ENCODE measurements at places on chromosomes 6 and 20.

GRCh38 chr6:19395316-19395715 lies 441.9 kb upstream of the ID4 start:
- no peak for DNase-seq

- no peak for DNase-seq
Measured at GRCh38 chr6:75463061-75463460, 30.5 kb downstream of the FILIP1 start.

- DNase-seq, result no peak
Measured at GRCh38 chr6:135994857-135995544, 143.5 kb downstream of the PDE7B start.

- DNase-seq, result no peak
Measured at GRCh38 chr6:106913111-106913510, 61.4 kb downstream of the CD24 start.

- DNase-seq, result no peak
Measured at GRCh38 chr6:142884214-142885035, 60.6 kb downstream of the HIVEP2 start.

GRCh38 chr20:35739294-35740163 lies 2.5 kb downstream of the RBM39 start:
- no peak for DNase-seq

DNA sequence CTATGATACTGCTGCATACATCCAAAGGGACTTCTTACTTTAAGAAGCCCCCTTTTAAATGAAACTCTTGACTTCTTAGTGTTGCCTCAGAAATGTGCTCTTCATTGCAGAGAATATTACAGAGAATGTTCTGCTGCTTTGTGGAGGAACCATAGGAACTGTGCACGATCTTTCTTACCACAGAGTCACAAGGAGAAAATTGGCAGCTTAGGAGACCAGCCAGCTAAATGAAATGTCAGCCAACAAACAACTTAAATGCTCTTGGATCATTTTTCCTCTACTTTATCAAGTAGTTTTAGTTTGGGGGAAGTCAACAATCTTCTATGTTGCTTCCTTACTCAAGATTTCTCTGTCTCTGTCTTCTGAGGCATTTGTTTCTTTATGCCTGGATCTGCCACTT lies 125.9 kb upstream of the MLIP start:
- DNase-seq, result no peak

- DNase-seq, result no peak
Measured at GRCh38 chr6:166604911-166605310, 18.4 kb upstream of the RAMACL start.

DNA sequence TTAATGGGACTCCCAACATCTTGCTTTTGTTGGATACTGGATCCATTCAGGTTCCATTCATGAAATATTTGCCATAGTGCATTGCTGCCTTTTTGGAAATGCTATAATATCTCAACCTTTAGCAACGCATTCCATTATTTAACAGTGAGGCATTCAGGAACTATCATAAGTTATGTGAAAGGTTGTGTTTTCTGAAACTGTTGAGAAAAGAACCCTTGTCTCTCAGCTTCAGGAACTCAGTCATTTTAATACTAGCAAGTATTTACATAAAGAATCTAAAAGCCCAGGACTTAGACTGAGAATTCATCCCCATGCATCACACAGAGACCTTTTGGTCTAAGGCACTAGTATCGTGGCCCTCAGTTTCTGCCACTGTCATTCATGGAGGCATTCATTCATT lies 24.9 kb upstream of the SASH1 start:
- DNase-seq, result no peak

DNA sequence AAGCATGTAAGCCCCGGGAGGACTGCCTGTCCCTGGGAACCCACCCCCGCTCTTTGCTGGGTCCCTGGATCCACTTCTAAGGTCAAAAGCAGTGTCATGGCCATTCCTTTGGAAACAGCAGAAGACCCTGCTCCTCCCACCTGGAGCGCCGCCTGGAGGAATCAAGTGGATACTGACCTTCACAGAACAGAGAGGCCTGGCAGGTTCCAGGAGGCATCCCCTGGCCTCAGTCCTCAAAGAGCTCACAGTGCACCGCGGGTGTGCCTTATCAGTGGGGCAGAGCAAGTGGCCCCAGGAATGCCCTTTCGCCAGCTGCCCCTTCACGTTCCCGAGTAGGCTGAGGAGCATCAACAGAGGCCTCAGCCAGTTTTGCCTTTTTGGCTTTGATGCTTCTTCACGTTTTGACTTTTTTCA lies 11.1 kb upstream of the SLC4A11 start:
- DNase-seq, result no peak

- DNase-seq, result no peak
Measured at GRCh38 chr6:4777394-4777935, 1.3 kb downstream of the CDYL start.

DNA sequence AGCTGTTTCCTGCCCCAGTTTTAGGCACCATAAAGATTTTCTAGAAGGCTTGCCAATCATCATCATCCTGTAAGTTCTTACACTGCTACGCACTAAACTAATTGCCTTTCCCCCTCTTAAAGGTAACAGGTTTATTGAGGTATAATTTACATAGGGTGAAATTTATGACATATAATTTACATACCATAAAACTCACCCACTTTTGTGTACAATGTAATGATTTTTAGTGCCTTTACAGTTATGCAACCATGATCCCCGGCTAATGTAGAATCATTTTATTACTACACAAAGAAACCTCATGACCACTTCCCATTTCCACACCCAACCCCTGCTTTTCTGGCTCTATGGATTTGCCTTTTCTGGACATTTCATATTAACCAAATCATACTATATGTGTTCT lies 21.1 kb downstream of the GCNT2 start:
- DNase-seq, result no peak

DNA sequence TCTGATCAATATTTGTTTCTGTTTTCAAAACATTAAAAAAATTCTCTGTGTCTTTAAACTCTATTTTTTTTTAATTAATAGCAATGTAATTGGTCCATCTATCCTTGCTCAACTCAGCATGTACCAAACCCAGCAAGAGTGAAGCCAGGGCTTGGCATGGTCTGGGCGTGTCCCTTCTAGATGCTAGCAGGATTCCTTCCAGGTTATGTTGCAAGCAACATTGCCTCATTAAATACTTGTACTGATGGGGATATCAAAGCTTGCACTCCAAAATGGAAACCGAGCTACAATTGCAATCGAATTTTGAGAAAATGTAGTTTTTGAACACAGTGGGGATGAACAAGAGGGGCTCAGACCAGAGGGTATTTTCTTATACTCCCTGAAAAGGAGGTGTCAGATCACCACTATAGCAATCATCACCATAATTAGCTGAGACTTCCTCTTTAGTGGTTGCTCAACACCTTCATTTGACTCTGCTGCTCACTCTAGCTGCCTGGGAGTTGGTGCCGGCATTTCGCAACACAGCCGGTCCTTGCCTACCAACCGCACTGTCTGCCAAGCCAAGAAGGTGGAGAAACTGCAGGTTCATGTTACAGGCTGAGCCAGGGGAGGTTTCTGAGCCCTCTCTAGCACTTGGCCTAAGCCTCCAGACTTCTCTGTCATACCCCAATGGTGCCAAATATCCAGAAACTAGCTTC lies 67.8 kb upstream of the RALGAPA2 start:
- DNase-seq, result no peak

DNA sequence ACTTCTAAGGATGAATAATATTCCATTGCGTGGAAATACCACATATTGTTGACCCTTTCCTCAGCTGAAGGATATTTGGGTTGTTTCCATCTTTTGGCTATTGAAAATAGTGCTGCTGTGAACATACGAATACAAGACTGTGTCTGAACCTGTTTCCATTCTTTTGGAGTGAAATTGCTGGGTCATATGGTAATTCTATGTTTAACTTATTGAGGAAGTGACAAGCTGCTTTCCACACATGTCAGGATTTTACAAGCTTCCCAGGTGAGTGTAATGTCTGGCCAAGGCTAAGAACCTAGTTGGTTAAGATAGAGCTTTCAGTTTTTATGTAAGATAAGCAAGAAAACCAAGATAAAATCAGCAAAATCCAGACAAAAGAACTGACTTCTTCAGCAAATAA lies 48.8 kb downstream of the PPP1R3G start:
- DNase-seq, result no peak

- no peak for DNase-seq
Measured at GRCh38 chr20:58853976-58854637, 1.6 kb downstream of the GNAS start.
